Posterior vena cava (tissue), 2 donors: ENCODE measurements at places on chromosomes 16 and 17.

GRCh38 chr17:65163990-65164495 lies 26.9 kb downstream of the RGS9 start:
- DNase-seq: no peak

GRCh38 chr16:87698676-87699199 lies 67.0 kb downstream of the KLHDC4 start:
- DNase-seq: no peak

- no peak for DNase-seq
These were observed 154.0 kb downstream of the C16orf78 start for GRCh38 chr16:49527611-49528010.

DNA sequence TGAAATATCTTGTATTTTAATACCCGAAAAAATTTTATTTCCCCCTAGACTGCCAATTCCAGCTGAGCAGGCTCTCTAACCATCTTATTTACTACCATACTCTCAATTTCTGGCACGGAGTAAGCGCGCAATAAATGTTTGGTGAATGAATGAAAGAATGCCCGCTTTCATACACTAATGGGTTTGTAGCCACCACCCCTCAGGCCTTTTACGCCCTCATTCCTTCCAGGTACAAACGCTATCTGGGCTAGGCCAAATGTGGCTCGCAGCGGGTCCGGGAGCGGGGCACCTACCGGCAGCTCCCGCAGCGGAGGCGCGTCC lies 536 bp upstream of the PLD2 start:
- DNase-seq: no peak

- DNase-seq: peak; percentile 22
These were observed 12.0 kb upstream of the DOC2B start for GRCh38 chr17:193426-193810.

DNA sequence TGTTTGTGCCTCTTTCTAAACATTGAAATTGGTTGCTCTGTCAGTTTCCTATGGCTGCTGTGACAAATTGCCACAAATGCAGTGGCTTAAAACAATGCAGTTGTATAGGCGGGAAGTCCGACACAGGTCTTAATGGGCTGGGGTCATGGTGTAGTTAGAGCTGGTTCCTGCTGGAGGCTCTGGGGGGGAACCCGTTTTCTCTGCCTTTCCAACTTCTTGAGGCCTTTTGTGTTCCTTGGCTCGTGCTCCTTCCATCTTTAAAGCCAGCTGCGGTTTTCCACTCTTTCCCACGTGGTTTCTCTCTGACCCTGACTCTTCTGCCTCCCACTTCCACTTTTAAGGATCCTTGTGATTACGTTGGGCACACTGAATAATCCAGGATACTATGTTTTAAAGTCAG lies 12.5 kb downstream of the EPN2 start:
- DNase-seq: no peak

DNA sequence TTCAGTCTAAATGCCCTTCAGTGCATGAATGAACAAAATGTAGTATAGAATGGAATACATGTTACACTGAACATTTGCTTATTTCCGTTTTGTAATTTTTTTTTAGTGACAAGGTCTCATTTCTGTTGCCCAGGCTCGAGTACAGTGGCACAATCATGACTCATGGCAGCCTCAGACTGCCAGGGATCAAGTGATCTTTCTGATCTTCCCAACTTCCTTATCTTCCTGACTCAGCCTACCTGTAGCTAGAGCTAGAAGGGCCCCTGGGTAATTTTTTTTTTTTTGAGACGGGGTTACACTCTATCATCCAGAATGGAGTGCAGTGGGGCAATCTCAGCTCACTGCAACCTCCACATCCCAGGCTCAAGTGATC lies 7.3 kb upstream of the SLX4 start:
- no peak for DNase-seq

- no peak for DNase-seq
These were observed 19.9 kb downstream of the RAI1 start for GRCh38 chr17:17701112-17701511.

DNA sequence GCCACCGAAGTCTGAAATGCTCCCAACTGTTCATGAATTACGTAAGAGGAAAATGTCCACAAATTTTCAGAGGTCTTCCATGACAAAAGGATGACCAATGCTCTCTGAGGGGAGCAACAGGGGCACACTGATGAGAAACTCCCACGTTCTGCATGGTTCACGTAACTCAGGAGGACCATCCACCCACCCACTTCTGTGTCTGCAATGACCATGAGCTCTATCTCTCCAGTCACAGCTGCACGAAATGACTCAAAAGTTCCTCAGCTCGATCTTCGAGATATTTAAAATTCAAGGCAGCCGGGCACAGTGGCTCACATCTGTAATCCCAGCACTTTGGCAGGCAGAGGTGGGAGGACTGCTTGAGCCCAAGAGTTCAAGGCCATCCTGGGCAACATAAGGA lies 15.8 kb downstream of the WDR45B start:
- no peak for DNase-seq

DNA sequence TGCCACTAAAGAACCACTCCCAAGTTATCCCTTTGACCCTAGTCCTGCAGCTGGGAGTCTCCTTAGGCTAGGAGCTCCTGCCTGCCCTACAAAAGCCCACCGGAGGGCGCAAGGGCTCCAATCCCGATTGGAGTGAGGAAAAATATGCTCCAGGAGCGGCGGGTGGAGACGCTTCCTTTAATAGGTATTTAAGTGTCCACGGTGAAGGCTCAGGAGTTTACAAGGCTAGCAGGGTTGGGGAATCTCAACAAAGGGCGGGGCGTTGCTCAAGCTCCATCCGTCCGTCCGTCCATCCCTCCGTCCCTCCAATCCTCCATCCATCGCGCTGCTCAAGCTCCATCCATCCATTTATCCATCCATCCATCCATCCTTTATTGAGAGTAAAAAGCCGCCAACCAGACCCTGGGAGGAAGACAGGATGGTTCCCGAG lies 556 bp upstream of the SPNS1 start:
- peak; percentile 88 for DNase-seq

- DNase-seq: peak; percentile 92
These were observed 13.1 kb upstream of the PRR35 start for GRCh38 chr16:546909-547770.

DNA sequence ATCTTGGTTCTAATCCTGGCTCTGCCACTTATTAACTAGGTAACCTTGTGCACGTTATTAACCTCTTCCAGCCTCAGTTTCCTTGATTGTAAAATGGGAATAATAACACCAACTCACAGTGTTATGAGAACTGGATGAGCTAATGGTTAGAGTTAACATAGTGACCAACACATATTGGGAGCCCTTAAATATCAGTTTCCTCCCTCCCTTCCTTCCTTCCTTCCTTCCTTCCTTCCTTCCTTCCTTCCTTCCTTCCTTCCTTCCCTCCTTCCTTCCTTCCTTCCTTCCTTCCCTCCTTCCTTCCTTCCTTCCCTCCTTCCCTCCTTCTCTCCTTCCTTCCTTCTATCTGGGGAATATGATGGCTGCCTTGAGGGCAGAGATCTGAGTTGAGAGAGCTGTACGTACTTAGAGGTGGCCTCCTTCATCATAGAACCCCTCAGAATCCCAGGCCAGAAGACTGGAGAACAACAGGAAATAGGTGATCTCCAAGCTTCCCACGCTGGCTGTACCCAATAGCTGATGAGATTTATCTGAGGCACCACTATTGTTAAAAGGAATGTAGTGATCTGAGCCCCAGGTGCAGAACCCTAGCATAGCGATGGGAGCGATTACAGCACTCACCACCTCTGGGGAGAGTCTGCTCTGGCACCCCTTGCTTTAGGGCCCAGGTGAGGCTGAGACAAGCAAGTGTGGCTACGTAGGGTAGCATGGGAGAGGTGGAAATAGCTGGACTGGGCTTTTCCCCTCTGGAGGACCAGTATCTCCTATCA lies 26.2 kb downstream of the CCR7 start:
- DNase-seq: peak; percentile 40

DNA sequence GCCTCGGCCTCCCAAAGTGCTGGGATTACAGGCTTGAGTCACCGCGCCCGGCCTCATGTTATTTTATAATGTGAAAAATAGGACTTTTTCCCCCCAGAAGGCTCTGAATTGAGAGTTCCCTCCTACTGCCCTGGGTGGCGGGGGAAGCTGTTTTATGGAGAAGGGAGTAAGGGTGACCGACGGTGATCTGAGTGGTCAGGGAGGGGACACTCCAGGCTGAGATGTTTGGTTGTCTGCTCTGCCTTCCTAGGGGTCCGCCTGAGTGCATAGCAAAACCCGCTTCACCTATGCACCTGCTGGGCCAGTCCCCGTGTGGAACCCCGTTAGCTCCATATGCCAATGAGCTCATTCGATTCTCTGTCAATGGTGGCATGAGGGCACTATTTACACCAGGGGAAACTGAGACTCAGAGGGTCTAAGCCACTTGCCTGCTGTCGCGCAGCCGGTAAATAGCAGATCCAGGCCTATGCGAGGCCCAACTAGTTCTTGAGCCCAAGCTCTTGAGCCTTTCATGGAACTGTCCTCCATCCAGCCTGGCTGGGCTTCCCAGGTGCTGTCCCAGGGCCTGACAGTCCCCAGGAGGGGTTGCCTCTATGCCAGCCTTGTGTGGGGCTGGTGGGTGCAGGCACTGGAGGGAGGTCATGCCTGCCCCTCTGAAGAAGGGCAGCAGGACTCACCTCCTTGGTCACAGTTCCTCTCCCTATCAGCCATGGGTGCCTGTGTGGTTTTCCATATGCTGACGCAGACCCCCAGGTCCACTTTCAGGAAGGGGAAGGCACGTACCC lies 1.7 kb upstream of the GJD3 start:
- peak; percentile 69 for DNase-seq

DNA sequence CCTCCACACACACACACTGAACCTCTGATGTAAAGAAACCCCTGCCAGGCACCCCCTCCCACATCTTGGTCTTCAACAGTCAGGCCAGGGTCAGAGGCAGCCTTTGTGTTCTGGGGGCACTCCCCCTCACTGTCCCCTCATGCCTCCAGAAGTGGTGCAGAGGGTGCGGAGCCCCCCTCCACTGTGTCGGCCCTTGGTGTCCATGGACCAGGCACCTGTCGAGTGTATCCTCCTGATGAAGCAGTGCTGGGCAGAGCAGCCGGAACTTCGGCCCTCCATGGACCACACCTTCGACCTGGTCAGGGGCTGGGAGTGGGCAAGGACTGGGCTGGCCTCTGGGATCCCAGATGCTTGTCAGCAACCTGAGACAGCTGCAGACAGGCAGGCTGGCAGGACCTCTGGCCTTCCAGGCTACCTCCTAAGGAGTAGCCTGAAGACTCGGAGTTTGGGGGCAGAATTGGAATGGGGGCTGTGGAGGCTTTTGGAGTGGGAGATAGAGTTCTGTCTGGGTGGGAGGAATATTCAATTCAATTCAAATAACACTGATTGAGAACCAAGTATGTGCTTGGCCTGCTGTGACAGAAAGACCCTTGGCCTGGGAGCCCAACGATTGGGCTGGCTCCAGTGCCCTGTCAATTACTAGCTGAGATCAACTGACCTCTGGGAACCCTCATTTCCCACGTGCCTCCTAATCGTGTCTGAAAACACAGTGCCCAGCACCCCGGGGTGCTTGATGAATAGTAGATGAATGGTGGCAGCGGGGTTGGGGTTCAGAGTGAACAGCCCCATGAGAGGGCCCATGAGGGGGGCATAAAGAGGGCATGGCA lies 11.5 kb downstream of the GUCY2D start:
- DNase-seq: peak; percentile 61

- DNase-seq: no peak
These were observed 61.2 kb downstream of the HS3ST3A1 start for GRCh38 chr17:13540546-13540945.

GRCh38 chr17:79947351-79948031 lies 88.2 kb downstream of the TBC1D16 start:
- DNase-seq: peak; percentile 79

GRCh38 chr17:43402078-43402477 lies 3.3 kb downstream of the ARL4D start:
- no peak for DNase-seq

GRCh38 chr17:48816774-48817590 lies at the start of gene TTLL6:
Gene TTLL6 (minus strand): TSS chr17:48817229. CDS start chr17:48817072, 157 bp downstream.
- DNase-seq: peak; percentile 92

DNA sequence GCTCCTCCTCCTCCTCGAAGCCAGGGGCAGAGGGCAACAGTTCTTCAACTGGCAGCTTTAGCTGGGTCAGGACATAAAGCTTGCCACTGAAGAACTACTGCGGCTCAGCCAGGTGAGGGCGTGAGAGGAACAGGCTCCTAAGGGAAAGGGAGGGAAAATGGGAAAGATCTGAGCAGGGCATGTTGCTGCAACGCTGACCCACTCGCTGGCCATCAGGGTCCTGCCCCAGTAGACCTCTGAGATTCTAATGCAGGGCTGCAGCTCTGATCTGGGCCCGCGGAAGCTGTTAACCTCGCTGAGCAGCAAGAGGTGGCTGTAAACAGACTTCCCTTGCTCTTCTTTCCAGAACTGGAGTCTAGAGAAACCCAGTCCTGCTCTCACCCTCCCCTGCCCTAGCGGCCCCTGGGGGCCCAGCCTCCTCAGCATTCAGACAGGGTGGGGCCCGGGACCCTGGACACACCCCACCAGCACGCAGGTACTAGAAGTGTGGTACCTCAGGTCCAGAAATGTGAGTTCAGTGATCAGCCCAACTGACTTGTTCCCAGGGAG lies 3.8 kb upstream of the TLCD2 start:
- DNase-seq: peak; percentile 84

DNA sequence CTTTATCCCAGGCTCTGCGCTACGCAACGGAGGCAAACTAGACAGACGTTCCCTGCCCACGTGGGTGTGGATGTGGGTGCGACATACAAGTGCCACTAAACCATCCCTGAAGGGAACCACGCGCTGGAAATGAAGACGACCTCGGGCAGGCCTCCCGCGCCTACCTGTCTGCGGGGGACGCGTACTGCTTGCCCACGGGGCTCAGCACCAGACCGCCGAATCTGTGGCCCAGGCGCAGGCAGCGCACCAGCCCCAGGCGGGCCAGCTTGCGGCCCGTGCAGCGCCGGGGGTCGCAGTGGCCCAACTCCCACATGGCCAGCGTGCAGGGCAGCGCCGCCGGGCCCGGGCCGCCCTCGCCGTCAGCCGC lies 480 bp downstream of the TSR3 start:
- no peak for DNase-seq

GRCh38 chr17:40560592-40561293 lies 4.5 kb downstream of the CCR7 start:
- peak; percentile 77 for DNase-seq

- no peak for DNase-seq
These were observed 301.0 kb downstream of the CPPED1 start for GRCh38 chr16:12502676-12503075.

GRCh38 chr17:41294016-41294415 lies 8.6 kb downstream of the KRTAP29-1 start:
- no peak for DNase-seq

DNA sequence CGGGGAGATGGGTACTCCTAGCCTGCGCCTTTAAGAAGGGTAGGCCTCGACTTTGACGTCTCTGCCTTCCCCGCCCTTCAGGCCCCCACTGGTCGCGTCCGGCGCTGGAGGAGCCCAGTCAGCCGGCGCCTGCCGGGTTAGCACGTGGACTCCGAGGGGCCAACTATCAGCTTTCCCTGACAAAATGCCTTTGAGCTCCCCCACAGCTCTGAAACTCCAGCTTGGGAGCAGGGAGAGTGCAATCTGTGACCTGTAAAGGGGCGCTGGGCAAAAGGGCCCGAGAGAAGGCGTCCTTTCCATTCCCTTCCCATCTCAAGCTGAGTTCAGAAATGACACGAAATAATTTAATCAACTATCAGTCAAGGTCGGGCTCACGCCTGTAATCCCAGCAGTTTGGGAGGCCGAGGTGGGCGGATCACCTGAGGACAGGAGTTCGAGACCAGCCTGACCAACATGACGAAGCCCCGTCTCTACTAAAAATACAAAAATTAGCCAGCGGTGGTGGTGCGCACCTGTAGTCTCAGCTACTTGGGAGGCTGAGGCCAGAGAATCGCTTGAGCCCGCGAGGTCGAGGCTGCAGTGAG lies 2.3 kb upstream of the SLC25A39 start:
- peak; percentile 99 for DNase-seq

GRCh38 chr17:80416940-80417293 lies 1.9 kb downstream of the ENDOV start:
- DNase-seq: peak; percentile 40

GRCh38 chr17:41659427-41660212 lies 29.1 kb upstream of the EIF1 start:
- DNase-seq: no peak
